ENCODE measurements at places on chromosomes 7 and 10.

DNA sequence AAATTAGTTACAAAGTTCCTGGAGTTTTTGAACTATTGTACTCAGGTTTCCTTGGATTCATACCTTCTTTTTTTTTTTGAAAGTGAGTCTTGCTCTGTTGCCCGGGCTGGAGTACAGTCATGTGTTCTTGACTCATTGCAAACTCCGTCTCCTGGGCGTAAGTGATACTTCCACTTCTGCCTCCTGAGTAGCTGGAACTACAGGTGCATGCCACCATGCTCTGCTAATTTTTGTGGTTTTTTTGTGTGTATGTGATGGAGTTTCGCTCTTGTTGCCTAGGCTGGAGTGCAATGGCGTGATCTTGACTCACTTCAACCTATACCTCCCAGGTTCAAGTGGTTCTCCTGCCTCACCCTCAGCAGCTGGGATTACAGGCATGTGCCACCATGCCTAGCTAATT is 22.3 kb downstream of the MCM10 start:
- no peak for DNase-seq

DNA sequence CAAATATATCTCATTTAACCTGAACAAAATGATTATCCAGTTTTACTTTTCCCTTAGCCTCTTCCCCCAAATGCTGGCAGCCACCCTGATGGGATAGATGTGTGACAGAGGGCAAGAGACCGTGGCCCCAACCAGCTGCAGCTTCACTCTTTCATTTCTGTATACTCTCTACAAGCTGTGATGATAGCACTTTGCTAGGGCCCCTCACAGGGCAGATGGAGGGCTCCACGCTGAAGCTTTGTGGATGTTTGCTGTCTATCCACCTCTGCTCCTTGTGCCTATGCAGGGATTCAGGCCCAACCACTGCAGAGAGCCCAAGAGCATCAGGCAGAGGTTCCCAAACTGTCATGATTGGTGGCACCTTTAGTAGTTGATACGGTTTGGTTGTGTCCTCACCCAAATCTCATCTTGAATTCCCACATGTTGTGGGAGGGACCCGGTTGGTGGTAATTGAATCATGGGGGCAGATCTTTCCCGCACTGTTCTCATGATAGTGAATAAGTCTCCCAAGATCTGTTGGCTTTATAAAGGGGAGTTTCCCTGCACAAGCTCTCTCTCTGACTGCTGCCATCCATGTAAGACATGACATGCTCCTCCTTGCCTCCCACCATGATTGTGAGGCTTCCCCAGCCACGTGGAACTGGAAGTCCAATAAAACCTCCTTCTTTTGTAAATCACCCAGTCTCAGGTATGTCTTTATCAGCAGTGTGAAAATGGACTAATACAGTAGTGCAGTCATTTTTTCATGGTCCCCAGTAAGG is 20.1 kb downstream of the HTRA1 start:
- DNase-seq, result no peak

DNA sequence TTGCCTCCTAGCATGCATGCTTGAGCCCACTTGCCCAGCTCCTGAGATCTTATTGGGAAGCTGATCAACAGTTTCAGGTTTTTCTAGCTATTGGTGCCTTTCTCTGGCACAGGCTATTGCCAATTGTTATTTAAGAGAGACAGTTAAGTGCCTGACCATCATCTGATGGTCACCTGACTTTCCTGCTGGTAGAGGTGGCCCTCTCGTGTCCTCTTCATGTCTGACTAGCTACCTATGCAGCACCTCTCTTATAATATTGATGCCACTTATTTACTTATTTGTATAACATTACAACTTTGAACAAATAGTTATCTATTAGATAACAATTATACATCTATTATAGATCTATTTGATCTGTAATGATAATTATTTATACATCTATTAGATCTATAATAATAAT is 205.9 kb upstream of the SEMA3D start:
- DNase-seq, result no peak

DNA sequence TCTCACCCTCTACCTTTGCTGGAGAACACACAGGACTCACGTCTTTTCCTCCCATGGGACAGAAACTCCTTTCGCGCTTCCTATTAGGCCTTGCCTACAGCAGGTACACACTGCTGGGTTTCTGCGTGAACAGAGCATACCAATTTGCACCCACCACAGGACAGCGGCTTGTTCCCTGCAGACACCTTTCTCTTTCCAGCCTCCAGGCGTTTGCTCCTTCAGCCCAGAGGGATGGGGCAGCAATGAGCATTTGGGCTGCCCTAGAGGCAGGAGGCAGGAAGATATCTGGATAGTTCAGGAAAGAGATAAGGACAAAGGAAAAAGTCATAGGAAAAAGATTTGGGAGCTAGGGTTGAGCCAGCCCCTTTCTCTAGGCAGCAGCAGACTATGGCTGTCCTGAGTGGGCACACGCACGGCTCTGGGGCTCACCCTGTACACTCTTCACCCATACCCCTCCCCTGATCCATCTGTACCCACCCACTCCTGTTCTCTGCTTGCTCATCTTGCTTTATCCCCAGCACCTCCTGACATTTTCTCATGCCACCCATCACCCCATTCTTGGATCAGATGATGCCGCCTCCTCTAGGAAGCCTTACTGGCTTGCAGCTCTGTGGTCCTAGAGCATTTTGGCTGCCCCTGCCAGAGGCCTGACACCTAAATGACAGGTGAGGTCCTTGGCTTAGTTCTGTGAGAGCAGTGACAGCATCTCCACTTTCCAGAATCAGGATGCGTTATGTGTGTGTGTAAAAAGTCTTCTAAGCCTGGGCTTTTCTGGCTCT is 40.7 kb upstream of the SPDYE3 start:
- DNase-seq, result no peak

DNA sequence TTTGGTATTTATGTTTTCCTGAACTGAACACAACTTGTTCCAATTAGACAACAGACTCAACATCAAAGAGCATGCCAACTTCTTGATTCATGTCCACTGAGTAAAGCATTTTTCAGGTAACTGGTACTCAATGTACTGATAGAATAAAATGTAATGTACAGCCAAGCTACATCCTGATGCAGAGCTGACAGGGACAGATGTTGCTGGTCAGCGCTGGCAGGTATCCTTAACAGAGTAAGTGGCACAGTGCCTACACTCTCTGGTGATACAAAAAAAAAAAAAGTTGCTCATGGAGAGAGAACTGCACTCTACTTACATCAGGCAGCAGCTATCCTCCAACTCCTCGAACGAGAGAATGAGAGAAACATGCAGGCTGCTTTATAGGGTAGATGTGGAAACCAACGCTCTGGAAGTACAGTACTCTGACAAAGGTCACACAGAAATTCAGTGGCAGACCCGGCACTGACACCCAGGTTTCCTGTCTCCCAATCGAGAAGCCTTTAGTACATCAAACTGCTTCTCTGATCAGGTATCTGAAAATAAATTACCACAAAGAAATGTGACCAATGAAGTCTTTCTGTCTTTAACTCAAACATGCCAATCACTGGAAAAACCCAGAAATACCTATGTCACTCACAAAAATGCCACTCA is 4.6 kb downstream of the ITGB1 start:
- no peak for DNase-seq

DNA sequence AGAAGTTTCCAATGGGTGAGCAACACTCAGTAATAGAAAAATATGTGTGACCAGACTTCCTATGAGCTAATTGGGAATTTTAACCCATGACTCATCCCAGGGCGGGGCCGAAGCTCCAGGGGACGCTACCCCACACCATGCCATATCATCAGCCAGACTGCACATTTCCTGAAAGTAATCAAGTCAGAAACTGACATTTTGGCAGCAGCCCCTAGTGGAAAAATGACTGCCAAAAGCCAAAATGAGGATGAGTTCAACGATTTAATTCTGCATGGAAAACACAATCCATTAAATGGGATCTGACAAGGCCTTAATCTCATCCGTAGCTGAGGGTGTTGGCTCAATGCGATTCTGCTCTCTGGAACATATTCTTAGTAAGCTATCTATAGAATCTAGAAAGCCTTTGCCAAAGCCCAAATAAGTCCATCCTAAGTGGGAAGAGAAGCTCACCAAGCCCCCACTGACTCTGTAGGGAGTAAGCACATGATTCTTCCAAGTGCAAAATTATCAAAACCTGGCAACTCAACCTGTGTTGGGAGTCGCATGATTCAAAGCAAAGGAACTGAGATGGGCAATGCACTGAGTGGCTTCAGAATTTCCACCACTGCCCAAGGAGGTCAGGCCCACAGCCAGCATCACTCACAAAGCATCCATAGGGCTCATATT is 93.1 kb upstream of the PDE1C start:
- no peak for DNase-seq

DNA sequence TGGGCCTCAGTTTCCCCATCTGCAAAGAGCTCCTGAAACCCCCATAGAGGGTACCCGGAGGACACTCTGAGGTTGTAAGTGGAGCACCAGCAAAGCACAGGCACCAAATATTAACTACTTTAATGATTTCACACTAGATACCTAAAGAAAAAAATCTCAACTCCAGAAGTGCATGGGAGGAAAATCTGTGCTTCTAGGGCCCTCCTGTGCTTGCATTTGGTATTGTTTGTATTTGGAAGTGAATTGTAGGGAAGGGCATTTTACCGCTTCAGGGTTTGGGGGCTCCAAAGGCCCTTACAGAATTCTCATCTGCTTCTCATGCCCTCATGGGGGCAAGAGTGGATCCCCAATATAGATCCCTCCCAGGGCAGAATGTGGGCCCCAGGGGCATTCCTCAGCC is 22.4 kb upstream of the DRGX start:
- DNase-seq, result no peak

DNA sequence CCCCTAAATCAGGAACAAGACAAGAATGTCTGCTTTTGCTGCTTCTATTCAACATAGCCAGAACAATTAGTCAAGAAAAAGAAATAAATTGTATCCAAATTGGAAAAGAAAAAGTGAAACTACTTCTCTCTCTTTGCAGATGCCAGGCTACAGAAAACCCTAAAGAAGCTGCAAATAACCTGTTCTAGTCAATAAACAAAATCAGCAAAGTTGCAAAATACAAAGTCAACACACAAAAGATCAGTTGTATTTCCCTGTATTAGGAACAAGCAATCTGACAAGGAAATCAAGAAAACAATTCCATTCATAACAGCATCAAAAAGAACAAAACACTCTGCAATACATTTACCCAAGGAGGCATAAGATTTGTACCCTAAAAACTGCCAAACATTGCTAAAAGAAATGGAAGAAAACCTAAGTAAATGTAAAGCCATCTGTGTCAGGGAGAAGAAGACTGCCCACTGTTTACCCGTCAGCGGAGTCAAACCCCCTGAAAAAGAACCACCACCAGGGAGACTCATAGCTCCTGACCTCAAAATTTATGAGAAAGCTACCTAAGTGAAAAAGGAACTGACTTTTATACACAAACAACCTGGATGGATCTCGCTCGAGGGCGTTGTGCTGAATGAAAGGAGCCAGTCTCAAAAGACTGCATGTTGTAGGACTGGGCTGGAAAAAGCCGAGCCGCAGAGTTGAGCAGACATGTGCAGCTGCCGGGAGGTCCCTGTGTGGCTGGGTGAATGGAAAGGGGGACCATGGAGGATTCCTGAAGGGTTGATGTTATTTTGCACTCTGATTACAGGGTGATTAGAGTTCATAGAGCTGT is 263.1 kb downstream of the MAD1L1 start:
- DNase-seq, result no peak

DNA sequence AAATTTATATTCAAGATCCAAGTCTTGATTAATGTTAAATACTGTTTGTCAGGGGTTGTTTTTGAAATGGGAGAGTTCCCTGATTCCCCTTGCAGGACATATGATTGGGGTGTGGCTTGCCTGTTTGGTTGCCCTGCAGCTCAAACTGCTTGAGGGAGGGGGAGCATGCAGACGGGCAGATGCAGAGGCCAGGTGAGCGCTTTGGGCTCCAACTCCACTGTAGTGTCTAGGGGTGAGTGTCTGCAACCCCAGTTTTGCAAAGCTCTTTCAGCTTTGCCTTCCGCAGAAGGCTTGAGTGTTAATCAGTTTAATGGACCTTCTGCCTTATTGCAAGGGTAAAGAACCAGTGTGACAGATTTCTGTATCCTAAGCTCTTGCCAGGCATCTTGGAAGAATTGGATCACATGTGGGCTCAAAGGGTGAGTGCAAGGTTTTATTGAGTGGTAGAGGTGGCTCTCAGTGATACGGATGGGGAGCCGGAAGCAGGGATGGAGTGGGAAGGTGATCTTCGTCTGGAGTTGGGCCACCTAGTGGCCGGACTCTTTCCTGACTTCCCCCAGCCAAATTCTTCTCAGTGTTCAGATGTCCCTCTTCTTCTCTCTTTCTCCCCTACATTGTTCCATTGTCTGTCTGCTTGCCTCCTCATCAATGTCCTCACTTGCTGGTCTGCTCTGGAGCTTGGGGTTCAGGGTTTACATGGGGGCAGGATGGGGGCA is 479.7 kb downstream of the ATRNL1 start:
- no peak for DNase-seq

DNA sequence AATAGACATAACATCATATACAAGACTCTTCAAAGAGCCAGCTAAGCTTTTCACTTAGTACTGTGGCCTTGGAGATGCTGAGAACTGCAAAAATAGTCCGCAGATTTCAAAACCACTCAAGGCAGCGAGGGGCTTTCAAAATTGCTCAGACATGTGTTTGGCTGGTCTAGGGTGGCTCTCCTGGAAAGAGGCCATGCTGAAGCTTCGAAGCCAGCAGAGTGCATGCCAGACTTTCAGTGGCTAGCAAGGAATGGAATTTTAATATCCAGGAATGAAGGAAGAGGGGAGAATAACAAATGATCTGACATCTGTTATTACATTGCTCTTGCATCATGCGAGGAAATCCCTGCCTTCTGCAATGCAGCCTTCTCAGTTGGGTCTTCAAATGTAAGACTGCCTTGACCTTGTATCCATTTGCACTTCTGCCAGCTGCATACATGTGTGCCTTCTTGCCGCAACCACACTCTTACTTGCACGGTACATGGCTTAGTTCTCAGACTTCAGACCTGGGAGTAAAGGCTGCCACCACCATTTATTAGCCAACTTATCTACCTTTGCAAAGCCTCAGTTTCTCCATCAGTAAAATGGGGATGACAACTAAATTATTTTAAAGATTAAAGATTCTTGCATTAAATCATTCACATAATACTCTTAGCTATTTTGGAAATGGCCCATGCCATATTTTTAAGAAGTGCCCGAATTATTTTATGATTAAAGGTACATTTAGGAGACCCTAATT is 55.9 kb downstream of the ITIH5 start:
- no peak for DNase-seq

DNA sequence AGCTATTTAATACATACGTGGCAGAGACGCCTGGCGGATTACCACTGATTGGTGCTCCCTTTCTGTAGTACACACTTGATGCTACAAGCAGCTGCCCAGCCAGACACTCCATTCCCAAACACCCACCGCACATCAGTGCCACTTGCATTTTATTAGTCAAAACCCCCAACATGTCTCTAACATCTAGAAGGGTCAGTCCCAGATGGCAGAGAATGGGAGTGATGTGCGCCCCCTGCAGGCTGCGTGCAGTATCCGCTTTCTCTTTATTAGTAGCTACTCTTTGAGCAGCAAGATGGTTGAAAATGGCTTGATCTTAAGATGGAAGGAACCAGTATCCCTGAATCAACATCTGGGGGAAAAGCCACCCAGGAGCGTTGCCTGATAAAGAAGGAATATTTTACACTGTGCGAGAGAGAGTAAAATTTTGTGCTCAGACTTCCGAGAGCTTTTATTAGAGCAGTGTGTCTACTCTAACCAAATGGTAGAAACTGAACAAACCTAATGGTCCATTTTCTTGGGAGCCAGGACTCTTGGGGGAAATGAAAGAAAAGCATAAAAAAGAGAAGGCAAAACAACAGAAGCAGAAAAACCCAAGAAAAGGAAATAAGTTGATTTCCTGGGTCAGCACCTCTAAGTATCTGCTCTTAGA is 78.3 kb downstream of the ST8SIA6 start:
- DNase-seq, result no peak
